Stimulated activated CD8-positive, alpha-beta memory T cell treated with anti-CD3 and anti-CD28 coated beads, Interleukin-7, amount 100 ng/mL, for 4 hours (primary cell): ENCODE measurements at places on chromosomes 4 and X.

DNA sequence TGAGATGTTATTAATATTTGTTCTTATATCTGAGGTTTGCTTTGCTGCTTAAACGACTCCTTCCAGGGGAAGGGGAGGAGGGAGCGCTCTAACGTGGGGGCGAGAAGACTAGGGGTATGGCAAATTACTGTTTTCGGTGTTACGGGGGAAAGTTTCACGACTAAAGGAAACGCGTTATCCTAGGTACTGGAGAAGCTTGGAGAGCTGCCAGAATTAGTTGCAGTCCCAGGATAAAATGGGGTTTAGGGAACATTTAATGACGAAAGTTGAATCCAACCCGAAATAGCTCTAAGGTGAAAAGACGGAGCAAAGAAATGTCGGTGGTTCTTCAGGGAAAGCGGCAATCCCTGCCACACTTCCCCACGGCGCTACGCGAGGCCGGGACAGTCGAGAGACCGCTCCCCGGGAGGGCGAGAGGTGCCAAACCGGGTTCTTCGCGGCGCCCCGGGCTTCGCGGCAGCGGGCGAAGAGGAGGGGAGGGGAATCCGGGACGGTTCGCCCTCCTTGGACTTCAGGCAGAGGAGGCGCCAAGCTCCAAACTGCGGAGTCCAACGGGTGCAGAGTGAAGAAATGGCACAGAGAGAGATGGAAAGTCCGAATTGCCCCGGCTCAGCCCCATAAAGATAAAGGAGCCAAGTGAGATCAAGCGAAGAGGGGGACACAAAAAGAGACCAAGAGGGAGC is 724 bp downstream of the THOC2 start:
- no peak for DNase-seq

DNA sequence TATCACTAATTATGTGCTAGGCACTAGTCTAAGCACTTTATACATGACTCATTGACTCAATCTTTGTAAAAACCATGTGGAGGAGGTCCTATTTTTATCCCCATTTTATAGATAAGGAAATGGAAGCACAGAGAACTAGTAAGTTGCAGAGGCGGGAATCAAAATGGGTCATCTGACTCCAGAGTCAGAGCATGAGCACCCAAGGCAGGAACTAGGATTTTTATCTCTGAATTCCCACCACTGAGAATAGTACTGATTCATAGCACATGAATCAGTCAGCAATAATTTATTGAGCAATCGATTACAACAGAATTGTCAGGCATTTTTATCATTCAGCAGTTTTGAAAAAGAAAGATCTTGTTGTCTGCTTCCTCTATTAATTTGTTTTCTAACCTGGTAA is 19.3 kb downstream of the SCARB2 start:
- DNase-seq = no peak

DNA sequence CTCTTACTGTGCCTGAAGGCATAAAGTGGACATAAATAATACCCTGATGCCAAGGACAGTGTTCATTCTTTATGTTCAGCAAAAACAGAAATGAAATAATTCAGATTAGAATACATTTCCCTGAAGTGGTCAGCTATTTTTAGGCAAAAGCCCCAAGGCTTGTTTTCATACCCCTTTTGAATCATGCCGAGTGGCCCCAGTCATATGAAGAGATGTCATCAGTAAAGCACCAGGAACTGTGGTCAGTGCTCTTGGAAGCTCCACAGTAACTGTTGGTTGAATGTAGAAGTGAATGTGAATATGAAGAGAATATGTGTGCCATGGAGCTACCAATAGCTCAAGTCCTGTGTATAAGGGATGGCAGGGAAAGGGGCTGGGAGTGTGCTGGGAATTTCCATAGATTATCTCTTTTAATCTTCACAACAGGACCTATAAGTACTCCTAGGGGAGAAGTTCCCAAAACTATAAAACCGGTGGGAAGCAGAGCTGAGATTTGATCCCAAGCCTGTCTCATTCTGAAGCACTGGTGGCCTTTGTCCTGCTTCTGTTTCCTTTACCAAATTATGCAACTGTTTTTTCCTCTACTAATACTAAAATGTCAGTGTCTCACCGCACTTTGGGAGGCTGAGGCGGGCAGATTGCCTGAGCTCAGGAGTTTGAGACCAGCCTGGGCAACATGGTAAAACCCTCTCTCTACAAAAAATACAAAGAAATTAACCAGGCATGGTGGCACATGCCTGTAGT is 52.6 kb downstream of the FNIP2 start:
- no peak for DNase-seq

DNA sequence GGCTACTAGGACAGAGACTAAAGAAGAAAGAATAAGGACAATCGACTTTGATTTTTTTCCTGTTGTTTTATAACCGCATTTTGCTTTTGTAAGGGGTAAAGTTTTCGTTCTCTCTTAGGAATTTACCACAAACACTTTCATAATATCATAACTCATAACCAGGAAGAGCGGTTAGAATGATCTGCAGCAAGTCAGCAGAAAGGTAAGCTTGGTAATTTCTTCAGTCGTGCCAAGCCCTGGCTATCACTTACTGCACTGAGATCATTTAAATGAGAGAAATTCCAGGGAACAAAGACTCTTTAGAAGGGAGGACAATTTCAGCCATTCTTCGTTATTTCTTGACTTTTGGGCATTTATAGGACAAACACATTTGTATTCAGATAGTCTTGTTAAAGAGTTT is 258.1 kb downstream of the UNC5C start:
- DNase-seq = no peak

DNA sequence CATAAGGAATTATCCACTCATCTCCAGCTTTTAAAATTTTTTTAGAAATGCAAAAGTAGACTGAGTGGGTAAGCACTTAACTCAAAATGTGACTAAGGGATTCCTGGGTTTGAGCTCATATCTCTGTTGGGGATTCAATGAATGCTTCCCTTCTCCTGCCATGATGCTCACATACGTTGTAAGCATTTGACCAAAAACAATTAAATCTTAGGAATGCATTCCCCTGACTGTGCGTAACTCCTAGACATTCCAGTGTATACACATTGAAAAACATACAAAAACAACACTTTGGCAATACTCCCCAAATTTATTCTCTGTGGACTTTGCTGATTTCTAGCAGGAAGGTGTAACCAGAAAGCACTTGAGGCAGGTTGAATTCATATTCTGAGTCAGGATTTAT is 29.8 kb downstream of the SPANXA2 start:
- DNase-seq = no peak

DNA sequence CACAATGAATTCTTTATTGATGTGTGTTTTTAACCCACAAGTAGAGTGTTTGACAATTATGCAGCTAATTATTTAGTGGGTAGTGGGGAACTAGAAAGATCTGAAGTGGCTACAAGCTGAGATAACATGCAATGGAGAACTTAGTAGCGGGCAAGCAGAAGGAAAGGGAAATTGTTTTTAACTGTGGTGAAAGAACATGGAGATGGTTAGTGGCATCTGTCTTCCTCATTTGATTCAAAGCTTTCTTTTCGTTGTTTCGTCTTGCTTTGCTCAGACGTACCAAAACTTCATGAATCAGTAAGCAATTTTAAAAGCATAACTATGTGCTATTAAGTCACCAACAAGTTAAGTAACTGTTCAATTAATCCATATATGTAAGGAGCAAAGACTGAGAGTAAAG is 169.9 kb downstream of the BANK1 start:
- no peak for DNase-seq

DNA sequence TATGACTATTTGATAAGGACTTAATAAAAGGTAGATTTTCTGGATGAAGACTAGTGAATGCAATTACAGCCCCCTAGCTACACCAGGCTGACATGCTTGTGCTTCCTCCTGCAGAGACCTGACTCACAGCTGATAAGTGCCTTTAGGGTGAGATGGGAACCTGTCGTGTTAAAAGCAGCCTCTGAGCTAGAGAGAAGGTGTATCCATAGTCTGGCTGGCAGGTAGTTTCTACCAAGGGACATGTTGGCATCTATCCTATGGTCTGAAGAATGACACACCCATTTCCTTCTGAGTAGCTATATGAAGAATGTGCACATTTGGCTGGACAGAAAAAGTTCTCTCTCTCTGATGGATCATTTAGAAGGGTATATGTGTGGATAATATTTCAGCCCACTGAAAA is 64.1 kb downstream of the PARM1 start:
- no peak for DNase-seq

- DNase-seq = no peak
These were observed at the start of gene TRIM2 for GRCh38 chr4:153204247-153204671. Gene TRIM2, plus strand, starts transcription at chr4:153204443. Its CDS starts 88 bp downstream, at chr4:153204531.

- DNase-seq = no peak
These were observed 36.0 kb upstream of the SORCS2 start for GRCh38 chr4:7156328-7156727.

DNA sequence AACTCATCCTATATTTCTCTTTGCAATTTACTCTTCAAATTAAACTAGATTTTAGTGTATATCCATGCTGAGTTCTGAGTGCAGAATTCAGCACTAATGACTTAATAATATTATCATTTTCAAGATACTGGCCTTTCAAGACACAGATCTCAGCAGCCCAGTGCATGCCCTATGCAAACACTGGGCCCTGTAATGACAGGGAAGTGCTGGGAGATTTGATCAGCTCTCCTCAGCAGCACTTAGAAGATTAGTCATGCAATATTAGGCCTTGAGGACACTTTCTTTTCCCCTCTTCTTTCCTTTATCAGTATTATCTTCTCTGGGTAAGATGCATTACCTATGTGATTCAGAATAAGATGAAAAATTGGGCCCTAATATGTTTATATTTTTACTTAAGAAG is 207.1 kb downstream of the PPP3CA start:
- DNase-seq = no peak
